ENCODE measurements at places on chromosomes 4 and X.

DNA sequence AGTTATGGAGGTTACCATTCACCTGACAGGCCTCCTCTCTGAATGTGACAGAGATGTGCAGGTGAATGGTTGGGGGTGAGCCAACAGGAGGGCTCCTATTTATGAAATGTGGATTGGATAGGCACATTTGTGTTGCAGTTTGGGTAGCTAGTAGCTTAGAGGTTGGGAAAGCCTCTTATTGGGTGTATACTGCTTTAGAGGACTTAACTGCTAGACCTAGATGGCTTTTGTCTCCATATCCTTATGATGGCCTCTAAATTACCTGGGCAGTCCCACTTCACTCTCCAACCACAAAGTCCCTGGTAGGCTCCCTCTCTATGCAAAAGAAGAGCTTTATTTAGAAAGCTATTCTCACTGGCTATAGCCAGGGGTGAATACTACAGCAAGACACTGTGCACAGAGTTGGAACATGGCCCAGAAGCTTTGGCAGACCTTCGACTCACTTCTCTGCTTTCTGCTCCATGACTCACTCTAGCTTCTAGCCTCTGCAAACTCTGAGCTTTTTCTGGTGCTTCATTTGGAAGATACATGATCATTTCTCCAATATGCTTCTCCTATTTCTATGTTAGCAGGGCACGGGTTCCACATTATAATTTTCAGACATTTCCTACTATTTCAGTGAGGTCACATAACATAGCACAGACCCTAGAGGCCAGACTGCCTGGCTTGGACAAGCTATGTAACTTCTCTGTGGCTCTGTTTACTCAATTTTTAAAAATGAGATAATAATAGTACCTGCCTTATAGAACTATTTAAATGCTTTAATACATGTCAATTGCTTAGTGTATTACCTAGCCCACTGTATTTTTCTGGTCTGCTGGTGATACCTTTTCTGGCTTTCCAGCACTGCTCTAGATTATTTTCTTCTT lies 6.0 kb upstream of the VGLL1 start:
- DNase-seq, result peak; percentile 61

GRCh38 chr4:52545099-52546069 lies 113.7 kb downstream of the USP46 start:
- peak; percentile 67 for DNase-seq

GRCh38 chrX:153477901-153478300 lies 7.5 kb upstream of the HAUS7 start:
- no peak for DNase-seq

DNA sequence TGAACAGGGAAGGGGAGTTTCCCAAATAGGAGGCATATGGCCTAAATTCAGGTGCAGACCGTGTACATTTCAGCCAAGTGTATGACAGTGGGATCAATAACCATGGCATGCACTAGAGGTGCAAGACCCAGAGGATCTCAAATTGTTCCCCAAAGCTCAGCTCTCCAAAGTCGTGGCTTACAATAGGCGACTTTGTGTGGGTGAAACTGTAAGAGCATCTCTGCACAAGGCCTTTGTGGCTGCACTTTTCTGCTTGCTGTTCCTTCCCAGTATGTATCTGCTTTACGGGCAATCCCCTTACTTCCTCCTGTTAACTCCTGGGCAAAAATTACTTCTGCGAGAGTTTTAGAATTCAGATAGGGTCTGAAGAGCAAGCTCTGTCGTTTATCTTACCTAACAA lies 518.3 kb upstream of the ZFP42 start:
- DNase-seq, result no peak

- DNase-seq, result no peak
These were observed 208.5 kb downstream of the INPP4B start for GRCh38 chr4:142637614-142638013.

DNA sequence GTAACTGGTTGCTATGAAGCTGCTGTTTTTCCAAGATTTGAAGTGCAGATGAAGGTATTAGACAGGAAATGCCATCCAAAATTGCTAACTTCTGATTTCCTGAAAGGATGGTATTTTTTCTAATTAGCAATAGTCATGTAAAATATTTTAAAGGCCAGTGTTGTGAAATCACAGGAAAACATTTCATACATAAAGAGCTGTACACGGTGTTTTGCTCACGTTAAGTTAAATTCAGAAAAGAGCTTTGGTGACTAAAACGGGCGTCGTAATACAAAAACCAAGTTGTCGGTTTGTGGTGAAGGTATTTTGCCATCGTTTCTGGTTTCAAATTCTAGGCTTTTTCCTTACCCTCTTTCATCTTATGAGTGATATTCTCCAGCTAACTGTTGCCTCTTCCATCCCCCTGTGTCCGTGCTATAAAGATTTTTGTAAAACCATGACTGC lies 39.8 kb downstream of the AFF1 start:
- DNase-seq, result no peak

DNA sequence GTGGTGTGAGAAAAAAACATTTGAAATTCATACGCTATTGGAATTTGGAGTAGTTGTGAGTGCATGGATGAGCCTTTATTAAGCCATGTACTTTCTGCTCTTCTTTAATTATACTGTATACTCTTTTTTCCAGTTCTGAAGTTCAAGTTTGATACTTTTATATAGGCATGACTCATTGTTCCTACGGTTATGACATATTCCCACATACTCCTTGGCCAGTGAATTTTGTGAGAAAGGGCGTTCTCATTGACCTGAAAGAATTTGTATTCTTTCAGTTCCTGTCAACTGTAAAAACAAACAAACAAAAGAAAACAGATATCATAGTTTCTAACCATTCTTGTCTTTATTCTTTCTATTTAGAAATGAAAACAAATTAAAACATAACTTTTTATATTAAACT lies 407.3 kb downstream of the MAPK10 start:
- no peak for DNase-seq

DNA sequence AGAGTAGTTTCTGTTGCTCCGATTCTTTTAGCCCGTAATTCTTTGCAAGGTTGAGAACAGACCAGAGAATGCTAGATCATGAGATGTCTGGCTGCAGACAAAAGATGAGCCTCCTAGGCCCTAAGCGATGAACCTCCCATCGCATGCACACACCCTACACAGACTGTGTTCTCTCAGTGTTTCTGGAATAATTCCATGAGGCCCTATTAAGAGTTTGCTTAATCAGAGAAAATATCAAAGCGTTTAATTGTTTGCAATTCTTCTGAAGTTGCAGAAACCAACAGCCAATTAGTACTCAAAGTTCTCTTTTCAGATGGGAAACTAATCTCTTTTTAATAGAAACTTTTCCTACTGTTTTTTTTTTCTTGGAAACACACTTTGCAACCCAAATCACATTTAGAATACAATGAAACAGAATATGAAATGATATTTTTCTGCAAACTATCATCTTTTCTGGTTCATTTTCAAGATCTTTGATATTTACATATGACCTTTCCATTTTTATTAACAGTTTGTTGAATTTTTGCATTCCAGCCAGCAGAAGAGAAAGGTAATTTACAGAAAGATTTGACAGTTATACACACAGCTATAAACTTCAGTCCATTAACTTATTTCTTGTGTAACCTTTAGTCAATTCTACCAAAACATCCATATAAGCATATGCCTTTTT lies 1525.6 kb downstream of the ARAP2 start:
- no peak for DNase-seq

GRCh38 chr4:16029262-16029661 lies 54.6 kb downstream of the PROM1 start:
- DNase-seq, result no peak

DNA sequence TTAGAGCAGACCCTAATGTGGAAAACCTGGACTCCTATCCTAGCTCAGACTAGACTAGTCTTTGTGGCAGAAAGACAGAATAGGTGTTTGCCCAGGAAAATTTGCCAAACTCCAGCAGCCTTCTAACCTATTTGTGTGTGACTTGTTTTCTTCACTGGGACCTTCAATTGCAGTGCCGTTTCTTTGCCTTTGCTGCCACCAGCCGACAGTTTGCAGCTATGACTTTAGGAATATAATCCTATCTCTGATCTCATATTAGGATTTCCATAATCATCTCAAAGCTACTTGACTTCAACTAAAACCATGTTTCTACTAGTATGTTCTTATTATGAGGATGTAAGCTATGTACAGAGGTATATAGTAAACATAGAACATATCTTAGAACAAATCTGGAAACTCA lies 60.2 kb upstream of the PGAM4 start:
- DNase-seq, result no peak

GRCh38 chr4:4752025-4752424 lies 107.4 kb upstream of the MSX1 start:
- no peak for DNase-seq

GRCh38 chrX:115602308-115602707 lies 41.3 kb downstream of the PLS3 start:
- DNase-seq, result no peak

DNA sequence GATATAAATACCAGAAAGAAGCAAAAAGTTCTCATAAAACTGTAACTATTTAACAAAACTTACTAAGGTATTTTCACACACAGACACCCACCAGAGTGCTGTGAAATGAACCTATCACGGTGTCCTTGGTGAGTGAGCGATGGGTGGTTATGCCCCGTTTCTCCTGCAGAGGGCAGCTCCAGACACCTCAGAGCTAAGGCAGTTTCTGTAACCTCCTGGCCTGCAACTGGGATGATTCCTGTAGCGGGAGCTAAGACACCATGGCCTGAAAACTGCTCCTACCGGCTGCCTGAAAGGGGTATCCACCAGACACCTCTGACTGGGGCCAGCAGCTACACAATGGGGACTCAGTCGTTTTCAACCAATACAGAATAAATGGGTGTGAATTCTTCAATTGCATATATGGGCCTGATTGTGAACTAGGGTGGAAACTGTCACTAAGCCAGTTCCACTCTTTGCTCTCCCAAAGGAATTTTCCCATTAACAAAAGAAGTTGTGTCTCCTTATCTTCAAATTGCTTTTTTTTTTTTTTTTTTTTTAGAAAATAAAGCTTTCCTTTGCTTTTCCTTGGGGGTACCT lies 2375.8 kb upstream of the TENM3 start:
- no peak for DNase-seq

- no peak for DNase-seq
These were observed 1.8 kb upstream of the BCORL1 start for GRCh38 chrX:129980540-129981199.

DNA sequence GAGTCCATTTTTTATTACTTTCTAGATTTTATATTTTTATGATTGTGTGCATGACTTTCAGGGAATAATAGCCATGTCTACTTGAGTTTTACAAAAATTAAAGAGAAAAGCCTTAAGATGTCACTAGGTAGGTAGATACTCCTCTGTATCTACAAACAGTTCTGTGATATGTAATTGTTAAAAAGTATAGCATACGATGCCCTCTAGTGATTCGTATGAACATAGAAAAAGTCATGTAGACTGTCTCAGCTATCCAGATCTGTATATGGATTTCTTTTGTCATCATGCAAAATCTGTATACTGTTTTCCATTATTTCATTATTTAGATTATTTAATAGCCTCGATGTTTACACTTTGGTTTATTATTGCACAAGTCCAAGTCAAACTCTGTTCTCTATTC lies 856.6 kb downstream of the CENPC start:
- DNase-seq, result no peak

DNA sequence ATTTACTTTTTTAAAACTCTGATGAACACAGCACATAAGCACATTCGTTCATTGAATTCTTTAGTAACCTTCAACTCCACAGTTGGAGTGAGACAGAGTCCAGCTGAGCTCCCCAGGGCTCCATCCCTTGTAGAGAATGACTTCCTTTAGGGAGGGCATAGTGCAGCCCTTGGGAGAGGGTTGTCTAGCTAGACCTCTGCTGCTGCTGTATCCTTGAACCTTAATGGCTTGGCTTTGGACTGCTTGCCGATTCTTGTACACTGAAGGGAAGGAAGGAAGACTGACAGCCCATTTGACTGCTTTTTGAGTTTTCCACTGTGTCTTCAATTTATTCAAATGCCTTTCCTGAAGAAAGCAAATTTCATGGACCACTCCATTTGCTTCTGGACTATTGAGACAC lies 19.4 kb upstream of the FGG start:
- DNase-seq, result no peak

DNA sequence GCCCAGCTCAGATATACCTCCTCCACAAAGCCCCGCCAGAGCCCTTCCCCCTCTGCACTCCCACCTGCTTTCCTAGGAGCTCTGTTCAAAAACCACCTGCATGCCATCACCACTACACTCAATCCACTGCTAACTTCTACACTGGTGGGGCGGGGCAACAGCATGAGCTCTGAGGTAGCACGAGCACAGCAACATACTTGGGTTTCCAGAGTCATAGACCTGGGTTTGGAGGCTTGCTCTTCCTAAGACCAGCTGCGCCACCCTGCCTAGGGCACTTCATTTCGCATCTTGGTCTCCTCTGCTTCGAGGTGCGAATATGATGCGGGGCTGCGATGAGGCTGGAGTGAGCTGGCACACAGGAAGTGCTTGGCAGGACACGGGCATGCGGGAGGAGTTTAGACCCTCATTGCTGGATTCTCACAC lies 3.6 kb downstream of the SASH3 start:
- no peak for DNase-seq

- DNase-seq, result no peak
These were observed 98.9 kb downstream of the SYTL5 start for GRCh38 chrX:38105216-38105725.

- DNase-seq, result no peak
These were observed 41.4 kb downstream of the DCAF12L2 start for GRCh38 chrX:126124721-126125120.

GRCh38 chrX:148609515-148610327 lies 109.3 kb downstream of the AFF2 start:
- DNase-seq, result no peak

GRCh38 chr4:121564840-121565375 lies 131.9 kb downstream of the ANXA5 start:
- DNase-seq, result no peak

GRCh38 chr4:164959896-164960295 lies 17.6 kb downstream of the TRIM61 start:
- DNase-seq, result no peak

DNA sequence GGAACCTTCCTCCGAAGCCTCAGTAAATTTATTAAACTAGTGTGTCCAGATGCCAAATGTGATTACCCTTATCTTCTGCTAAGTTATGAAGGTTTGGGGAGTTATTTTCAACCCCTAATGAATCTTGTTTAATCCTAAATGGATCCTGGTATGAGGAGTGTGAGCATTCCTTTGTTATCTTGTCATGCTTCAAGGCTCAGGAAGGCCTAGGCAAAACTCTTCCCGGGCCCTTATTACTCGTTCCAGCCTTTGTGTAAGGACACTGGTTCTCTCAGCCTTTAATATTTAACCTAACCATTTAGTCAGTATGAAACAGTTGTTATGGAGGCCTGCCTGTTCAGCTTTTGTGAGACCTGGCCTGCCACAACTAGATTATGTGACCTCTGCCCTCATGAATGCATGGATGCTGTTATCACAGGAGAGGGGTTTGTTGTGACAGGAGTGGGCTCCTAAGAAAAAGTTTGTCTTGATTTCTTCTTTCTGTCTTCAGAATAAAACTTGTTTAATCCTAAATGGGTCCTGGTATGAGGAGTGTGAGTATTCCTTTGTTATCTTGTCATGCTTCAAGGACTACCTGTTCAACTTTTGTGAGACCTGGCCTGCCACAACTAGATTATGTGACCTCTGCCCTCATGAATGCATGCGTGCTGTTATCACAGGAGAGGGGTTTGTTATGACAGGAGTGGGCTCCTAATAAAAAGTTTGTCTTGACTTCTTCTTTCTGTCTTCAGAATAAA lies 181.7 kb downstream of the SLC39A8 start:
- DNase-seq, result no peak

- no peak for DNase-seq
These were observed 147.1 kb downstream of the NHS start for GRCh38 chrX:17521871-17522693.

Data from breast epithelium (tissue), 4 donors.